ENCODE measurements at places on chromosomes 6 and 20. TPM values are rescaled to one million over a fixed set of nuclear protein-coding genes. Genes with fewer than 3 reads are reported as not detected.

CHRNA4 gene
- 0.84 TPM for total RNA-seq

LY6G6F gene
- total RNA-seq = not detected

IPCEF1 gene
- not detected for total RNA-seq

ADGB gene
- not detected for total RNA-seq

PLN gene
- not detected for total RNA-seq

COL11A2 gene
- not detected for total RNA-seq

ACTL10 gene
- not detected for total RNA-seq

OVOL2 gene
- not detected for total RNA-seq

PLAGL2 gene
- total RNA-seq = 6.5 TPM

CDH4 gene
- 0.14 TPM for total RNA-seq

MEI4 gene
- total RNA-seq = not detected

SLC4A11 gene
- 71.0 TPM for total RNA-seq

HSD17B8 gene
- 10.3 TPM for total RNA-seq

TFAP2B gene
- total RNA-seq = not detected

VSTM2L gene
- total RNA-seq = not detected

NT5E gene
- 62.1 TPM for total RNA-seq

MMP24 gene
- not detected for total RNA-seq

PACRG gene
- 0.15 TPM for total RNA-seq

SEMG1 gene
- total RNA-seq = not detected

CLIC5 gene
- total RNA-seq = not detected

PAK5 gene
- total RNA-seq = not detected

EFHC1 gene
- 28.7 TPM for total RNA-seq

GPLD1 gene
- total RNA-seq = 0.63 TPM

CAPN11 gene
- total RNA-seq = not detected

LMBRD1 gene
- total RNA-seq = 26.3 TPM

MAS1 gene
- not detected for total RNA-seq

RGS17 gene
- 0.14 TPM for total RNA-seq

ATP9A gene
- total RNA-seq = 28.7 TPM

SIRPB1 gene
- 0.20 TPM for total RNA-seq
